ENCODE measurements at places on chromosomes 1 and 21.

DNA sequence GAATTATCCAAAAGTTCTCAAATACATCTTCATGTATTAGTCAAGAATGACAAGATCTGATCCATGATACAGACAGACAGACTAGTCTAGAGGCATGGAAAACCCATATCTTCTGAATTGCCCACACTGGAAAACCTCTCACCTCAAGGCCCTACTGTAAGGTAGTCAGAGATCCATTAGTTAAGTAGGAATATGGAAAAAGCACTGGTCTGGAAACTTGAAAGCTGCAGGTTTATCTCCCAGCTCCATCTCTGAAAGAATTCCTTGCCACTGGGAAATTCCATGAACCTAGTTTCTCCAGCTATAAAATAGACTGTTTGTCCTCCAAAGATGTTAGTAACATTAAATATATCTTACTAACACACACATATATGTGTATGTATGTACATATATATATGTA, 169.2 kb downstream of the AKT3 start:
- no peak for DNase-seq

DNA sequence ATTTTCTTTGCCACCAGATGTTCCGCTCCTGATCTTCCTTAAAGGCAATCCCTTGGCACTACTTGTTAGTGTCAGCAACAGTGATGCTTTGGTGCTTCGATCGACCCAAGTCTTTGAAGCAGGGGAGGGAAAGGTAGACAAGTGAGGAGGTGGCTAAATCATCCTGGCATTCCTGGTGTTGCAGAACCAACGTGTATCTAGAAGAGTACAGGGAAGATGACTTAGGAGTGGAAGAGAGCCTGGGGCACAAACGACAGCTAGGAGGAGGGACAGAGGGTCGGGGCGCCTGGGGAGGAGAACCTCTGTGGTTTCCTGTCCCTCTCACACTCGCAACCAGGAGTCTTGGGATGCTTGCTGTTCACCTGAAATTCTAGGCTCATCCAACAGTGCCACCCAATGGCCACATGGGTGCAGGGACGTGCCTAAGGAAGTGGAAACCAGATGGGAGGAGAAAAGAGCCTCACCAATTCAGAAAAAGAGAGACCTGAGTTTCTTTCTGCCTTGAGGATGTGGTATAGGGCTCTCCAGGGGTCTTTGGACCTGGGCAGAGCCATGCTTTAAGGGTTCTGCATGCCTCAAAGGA, 9.5 kb upstream of the KCNA2 start:
- peak; percentile 59 for DNase-seq

DNA sequence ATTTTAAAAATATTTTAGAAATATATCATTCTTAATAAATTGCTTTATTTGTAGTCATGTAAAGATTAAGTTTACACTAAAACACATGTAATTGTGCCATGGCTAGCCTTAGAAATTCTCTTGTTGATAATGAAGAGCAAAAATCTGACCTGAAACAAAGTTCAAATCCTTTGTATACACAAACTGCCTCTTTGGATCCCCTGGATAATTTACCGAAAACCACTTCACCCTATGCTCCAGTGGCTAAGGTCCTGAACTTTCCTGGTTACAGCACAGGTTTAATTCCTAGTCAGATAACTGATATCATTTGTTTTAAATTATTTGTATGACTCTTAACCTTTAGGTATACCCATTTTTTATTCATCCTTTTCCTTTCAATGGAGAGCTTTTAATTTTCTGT, 1093.2 kb upstream of the ADGRL4 start:
- no peak for DNase-seq

DNA sequence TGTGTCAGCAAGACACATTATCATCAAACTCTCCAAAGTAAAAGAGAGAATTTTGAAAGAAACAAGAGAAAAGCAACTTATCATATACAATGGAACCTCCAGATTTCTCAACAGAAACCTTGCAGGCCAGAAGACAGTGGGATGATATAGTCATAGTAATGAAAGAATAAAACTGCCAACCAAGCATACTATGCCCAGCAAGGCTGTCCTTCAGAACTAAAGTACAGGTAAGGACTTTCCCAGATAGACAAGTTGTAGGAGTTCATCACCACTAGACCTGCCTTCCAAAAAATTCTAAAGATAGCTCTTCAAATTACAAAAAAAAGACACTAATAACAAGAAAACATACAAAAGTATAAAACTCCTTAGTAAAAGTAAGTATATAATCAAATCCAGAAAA, 33.2 kb upstream of the FOXD3 start:
- DNase-seq: no peak

DNA sequence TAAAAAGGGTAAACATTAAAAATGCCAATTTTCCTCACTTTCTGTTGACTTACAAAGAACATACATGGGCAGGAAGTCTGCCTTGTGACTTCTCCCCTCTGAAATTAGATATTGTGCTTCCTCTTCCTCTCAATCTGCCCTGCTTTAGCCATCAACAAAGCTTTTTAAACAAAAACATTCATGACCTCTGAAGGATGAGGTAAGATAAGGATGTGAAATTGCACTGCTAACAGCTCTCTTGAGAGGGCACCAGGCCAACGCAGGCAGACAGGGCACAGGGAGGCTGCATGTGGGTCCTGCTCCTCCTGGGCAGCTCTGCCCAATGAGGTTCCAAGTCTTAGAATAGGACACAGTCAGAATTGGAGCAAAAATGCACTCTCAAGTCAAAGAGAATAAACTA, 62.1 kb downstream of the DEGS1 start:
- peak; percentile 66 for DNase-seq

GRCh38 chr21:41429925-41430491, 4.0 kb downstream of the MX1 start:
- DNase-seq: no peak

DNA sequence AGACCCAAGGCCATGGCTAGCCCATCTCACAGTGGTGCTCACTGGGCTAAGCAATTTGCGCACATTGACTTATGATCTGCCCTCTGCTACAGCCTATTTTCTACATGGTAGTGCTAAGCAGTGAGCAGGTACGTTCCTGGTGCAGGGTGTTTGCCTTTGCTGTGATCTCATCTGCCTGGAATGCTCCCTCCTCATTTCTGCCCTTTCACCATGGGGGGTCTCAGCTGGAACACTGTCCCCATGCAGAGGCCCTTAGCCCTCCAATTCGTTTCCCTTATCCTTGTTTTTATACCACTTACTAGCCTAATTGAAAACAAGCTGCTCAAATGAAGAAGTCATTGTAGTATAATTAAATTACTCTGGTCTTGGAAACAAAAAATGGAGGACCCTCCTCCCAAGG, 2.0 kb upstream of the B3GALT5 start:
- DNase-seq: no peak

GRCh38 chr1:22543679-22544078, 19.6 kb upstream of the EPHA8 start:
- no peak for DNase-seq

GRCh38 chr1:227093309-227093708, 153.2 kb downstream of the COQ8A start:
- no peak for DNase-seq
